ENCODE measurements at places on chromosomes 11 and 22. TPM values are rescaled to one million over a fixed set of nuclear protein-coding genes. Genes with fewer than 3 reads are reported as not detected.

The MGAT3 gene
- 0.10 TPM for total RNA-seq

The MS4A1 gene
- not detected for total RNA-seq

The PCSK7 gene
- 45.7 TPM for total RNA-seq

The MED17 gene
- total RNA-seq = 26.8 TPM

The PAFAH1B2 gene
- total RNA-seq = 120 TPM

The PAX6 gene
- total RNA-seq = 2.0 TPM

The PANX3 gene
- not detected for total RNA-seq

The PRRG4 gene
- 0.33 TPM for total RNA-seq

The CCDC188 gene
- total RNA-seq = 5.3 TPM
